ENCODE measurements at places on chromosomes 2 and 18. TPM values are rescaled to one million over a fixed set of nuclear protein-coding genes. Genes with fewer than 3 reads are reported as not detected.

DNA sequence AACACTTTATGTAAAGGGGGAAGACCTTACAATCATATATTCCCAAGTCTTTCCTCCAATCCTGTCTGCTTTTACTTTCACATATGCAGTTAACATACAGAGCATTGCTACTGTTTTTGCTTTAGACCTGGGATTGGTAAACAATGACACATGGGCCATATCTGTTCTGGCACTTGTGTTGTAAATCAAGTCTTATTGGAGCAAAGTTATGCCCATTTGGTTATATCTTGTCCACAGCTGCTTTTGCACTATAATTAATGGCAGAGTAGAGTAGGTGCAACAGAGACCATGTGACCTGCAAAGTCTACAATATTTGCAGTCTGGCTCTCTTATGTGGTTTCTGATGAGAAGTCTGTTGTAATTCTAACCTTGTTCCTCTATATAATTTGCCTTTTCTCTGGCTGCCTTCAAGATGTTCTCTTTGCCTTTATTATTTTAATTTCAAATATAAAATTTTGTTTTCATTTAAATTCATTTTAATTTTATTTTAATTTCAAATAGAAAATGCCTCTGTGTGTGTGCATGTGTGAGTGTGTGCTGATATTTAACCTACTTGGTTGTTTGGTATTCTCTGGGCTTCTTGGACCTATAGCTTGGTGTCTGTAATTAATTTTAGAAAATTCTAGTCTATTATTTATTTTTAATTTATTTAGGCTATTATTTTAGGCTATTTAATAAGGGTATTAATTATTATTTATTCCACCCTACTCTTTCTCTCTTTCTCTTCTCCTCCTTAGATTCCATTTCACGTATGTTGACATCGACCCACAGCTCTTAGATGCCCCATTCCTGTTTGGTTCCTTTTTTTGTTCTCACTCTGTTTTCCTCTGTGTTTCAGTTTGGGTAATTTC is 16.8 kb upstream of the LPIN1 start:
- no peak for DNase-seq

Gene UGT1A3
- total RNA-seq: not detected

DNA sequence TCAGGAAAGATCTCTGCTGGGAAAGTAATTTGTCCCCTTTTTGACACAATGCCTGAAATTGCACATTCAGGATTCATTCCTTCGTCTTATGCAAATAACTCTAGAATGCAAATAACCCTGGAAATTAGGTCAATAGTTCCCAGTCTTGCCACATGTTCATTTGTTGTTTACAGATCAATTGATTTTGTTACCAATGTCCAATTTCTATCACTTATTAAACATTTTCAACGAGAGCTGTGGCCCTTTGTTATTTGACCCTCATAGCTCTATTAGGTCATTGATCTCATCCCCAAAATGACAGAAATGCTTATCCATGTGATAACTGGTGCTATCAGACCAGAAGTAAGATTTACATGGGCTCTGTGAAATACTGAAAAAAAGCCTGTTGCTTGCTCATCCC is 275.3 kb upstream of the REG3G start:
- no peak for DNase-seq

DNA sequence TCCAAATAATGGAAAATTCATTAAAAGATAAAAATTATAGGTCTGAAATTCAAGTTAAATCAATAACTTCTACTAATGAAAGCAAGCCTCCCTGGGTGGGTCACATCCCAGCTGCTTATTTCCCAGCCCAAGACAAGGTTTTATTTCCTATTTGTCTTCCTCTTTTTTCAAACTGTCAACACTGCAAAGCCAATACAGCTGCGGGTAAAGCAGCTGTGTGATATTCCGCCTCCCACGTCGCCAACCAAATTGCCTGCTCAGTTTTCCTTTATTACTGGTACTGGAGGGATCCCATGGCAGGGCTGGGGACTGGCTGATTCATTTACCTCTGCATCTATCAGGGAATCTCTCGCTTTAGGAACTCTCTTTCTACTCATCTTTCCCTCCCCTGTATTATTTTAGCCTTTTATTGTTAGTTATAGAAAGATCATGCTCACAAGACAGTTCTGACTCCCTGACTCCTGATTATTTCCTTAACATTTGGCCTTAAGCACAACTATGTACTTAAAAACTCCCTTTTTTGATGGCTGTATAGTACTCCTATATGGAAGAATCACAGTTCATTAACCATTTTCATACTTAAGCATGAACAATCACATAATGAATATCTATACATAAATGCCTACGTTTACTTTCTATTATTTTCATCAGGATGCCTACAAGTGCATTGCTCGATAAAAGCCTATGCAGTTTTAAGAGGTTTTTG is 253.1 kb downstream of the CDCA7 start:
- peak; percentile 36 for DNase-seq

DNA sequence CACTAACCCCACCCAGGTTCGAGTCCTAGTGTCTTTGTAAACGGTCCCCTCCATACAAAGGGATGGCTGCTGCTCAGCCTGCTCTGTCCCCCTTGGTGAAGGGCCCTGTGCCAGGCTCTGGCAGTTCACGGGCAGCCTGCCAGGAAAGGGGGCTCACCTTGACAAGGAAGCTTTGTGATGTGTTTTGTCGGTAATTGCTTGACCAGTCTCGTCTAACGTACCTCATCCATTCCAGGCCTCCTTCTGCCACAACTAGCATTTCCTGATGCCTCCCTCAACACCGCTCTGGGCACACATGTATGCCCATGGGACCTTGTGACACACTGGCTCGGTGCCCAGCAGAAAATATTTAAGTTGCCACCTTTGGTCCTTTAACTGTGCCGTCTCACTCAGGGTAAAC is 171.9 kb downstream of the KLHL29 start:
- DNase-seq: no peak

Gene CCDC148
- total RNA-seq: 0.40 TPM

Gene FBXO15
- not detected for total RNA-seq

GRCh38 chr2:121633463-121633862 is 15.8 kb downstream of the CLASP1 start:
- DNase-seq: no peak

Gene RIT2
- total RNA-seq: not detected

Gene ANKRD29
- 9.8 TPM for total RNA-seq

Gene KIF1A
- total RNA-seq: 1.6 TPM

- no peak for DNase-seq
These were observed 4.1 kb upstream of the SATB2 start for GRCh38 chr2:199461711-199462346.
